Thoracic aorta (tissue), 2 donors: ENCODE measurements at places on chromosomes 4 and X. TPM values are rescaled to one million over a fixed set of nuclear protein-coding genes. Genes with fewer than 3 reads are reported as not detected.

Gene TEX11
- total RNA-seq = not detected

Gene ERAS
- total RNA-seq = not detected

Gene ZMAT1
- total RNA-seq = 15.2 TPM

Gene TMEM35A
- total RNA-seq = 7.7 TPM

Gene MAGEA12
- not detected for total RNA-seq

Gene FABP2
- total RNA-seq = not detected

Gene STBD1
- 14.6 TPM for total RNA-seq

Gene S100G
- total RNA-seq = not detected

Gene SLC16A2
- 11.6 TPM for total RNA-seq

Gene PDLIM3
- 835 TPM for total RNA-seq

Gene TLL1
- 10.6 TPM for total RNA-seq

Gene ARHGEF6
- 34.8 TPM for total RNA-seq

Gene ASB12
- not detected for total RNA-seq

Gene SHOX
- 0.21 TPM for total RNA-seq

Gene CPLX1
- total RNA-seq = 0.85 TPM

Gene FAM236D
- not detected for total RNA-seq

Gene GLRA3
- not detected for total RNA-seq

Gene ADH1A
- total RNA-seq = not detected

Gene NPY2R
- 1.6 TPM for total RNA-seq

Gene TRIM75
- not detected for total RNA-seq

Gene MAOB
- 24.6 TPM for total RNA-seq

Gene CT45A3
- not detected for total RNA-seq

Gene KIAA1210
- not detected for total RNA-seq

Gene CD40LG
- total RNA-seq = 0.42 TPM

Gene PRKG2
- total RNA-seq = 0.14 TPM

Gene LRAT
- total RNA-seq = not detected

Gene LUZP4
- not detected for total RNA-seq

Gene NXF2
- not detected for total RNA-seq

Gene BEX3
- total RNA-seq = 127 TPM

Gene NEXMIF
- 2.3 TPM for total RNA-seq

Gene TRO
- total RNA-seq = 21.1 TPM

Gene HERC6
- 12.9 TPM for total RNA-seq

Gene GAGE12J
- total RNA-seq = not detected

Gene RAB33A
- total RNA-seq = not detected

Gene SLITRK4
- 8.7 TPM for total RNA-seq

Gene DMRTC1B
- total RNA-seq = not detected

Gene F8A2
- 8.7 TPM for total RNA-seq

Gene PAK3
- total RNA-seq = 7.1 TPM

Gene CBR4
- total RNA-seq = 11.6 TPM

Gene GAGE12D
- total RNA-seq = not detected

Gene GLA
- total RNA-seq = 17.6 TPM

Gene CNGA1
- total RNA-seq = 0.28 TPM

Gene CSAG3
- total RNA-seq = not detected

Gene PPP1R2C
- total RNA-seq = not detected

Gene RRH
- total RNA-seq = 1.2 TPM

Gene AMBN
- not detected for total RNA-seq

Gene IL21
- total RNA-seq = not detected

Gene CXCL5
- not detected for total RNA-seq

Gene VCX
- total RNA-seq = not detected

Gene RAB40AL
- total RNA-seq = 1.4 TPM

Gene AP1S2
- total RNA-seq = 61.6 TPM

Gene ADGRL3
- 18.1 TPM for total RNA-seq

Gene CYTL1
- 126 TPM for total RNA-seq
